ENCODE measurements at places on chromosomes 1 and 21. TPM values are rescaled to one million over a fixed set of nuclear protein-coding genes. Genes with fewer than 3 reads are reported as not detected.

GRCh38 chr1:28099050-28099769 lies 10.8 kb upstream of the EYA3 start:
- DNase-seq: no peak

- no peak for DNase-seq
Observed at GRCh38 chr1:82177192-82177591, 376.5 kb downstream of the ADGRL2 start.

- no peak for DNase-seq
Observed at GRCh38 chr1:164565357-164565756, 6.4 kb downstream of the PBX1 start.

DNA sequence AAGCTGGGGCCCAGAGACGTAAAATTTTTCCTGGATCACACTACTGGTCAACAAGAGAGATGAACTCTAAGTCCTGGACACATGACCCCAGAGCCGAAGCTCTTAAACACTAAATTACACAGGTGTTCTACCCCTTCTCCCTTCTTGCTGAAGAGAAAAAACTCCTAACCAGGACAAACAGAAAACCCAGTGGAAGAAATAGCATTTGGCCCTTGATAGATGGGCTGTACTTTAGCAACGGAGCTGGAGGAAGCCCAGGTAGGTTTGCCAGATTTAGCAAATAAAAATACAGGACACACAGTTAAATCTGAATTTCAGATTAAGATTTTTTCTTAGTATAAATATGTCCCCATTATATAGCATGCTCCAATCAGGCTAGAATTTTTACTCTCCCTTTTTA lies 72.7 kb downstream of the DIRAS3 start:
- no peak for DNase-seq

DNA sequence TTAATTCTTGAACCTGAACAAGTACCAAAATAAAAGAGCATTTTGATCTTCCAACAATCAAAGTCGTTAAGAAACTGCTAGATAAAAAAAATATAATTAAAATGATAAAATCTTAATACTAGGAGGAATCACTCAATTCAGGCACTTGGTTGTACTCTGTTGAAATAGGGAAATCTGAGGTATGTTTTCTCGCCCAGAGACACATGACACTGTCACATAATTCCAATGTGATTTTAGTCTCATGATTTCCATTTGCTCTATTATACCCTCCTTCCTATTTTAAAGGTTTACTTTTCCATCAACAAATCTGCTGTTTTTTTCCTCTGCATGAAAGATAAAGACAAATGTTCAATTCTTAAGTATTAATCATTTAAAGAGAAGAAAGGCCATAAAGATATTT lies 97.6 kb downstream of the ZZZ3 start:
- DNase-seq: no peak

DNA sequence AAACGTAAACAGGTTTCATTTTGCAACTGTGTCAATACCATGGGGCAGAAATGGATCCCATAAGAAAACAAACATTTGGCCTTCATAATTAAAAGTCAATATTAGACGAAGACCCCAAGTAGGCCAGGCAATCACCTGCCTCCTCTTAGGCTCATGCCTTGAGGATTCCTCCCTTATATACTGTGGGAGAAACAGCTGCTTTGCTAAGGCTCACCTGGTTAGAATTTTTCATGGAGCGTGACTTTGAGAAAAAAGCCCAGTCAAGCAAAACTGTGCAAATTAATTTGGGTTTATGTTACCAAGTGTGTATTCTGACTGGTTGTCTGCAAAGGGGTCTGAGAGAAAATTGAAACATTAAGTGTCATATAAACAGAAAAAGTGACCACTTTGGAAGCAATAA lies 605.3 kb upstream of the USP24 start:
- DNase-seq: no peak

DNA sequence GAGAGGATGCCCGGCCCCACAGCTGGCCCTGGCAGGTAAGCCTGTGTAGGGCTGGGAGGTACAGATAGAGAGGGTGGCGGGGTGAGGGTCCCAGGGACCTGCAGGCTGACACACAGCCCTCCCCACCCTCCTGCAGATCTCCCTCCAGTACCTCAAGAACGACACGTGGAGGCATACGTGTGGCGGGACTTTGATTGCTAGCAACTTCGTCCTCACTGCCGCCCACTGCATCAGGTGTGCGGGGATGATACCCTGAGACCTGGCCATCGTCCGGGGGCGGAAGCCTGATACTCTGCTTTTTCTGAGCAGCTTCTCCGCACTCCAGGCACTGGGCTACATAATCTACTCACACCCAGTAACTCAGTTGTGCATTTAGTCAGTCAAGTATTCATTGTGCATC lies 2.1 kb downstream of the CTRC start:
- no peak for DNase-seq

DNA sequence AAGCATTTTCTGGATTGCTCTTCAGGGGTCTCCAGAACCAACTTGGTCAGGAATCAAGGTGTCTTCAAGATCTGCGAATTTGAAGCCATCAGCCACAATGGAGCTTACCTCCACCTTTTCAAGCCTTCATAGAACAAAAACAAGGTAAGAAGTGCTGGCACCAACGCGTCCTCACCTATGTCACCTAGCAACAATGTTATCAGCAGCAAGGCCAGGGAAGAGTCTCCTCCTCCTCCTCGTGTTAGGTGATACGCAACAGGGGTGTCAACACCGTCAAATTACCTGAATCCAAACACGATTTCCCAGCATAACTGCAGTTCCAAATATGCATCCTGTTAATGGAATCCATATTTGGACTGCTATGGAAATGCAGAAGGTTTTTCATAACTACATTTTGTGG lies 4.1 kb upstream of the TIAM1 start:
- DNase-seq: no peak

DNA sequence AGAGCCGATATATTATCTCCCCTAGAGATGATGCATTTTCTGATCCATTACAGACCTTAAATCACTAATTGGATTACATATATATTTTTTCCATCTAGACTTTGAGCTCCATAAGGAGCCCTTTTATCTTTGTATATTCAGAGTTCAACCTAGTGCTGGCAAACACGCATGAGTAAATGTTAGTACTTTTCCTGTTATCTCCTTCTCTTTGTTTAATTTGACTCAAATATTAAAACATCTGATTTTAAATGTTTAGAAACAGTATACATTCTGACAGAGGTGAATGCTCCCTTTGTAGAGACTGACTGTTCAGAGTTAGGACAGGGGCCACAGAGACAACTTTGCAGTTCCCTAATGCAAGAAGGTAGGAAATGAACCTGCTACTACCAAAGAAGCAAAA lies 37.1 kb downstream of the EIF2B3 start:
- DNase-seq: no peak

DNA sequence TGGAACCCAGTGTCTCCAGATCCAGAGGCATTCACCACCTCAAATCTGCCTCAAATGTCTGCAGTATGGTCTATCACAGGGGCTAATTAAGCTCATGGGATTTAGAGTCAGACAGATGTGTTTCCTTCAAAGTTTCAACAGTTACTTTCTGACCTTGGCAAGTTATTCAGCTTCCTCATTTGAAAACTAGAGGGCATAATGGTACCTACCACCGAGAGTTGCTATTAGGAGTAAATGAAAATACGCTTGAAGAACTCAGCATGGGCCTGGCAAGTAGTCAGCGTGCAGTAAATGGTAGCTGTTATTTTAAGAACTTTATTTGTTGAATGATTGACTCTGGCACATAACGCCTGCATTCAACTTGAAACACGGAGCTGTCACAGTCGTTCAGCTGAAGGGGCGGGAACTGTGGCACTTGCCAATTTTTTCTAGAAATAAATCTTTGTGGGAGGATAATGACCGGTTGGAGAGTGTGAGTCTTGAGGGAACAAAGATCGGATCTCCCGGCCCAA lies 1.2 kb upstream of the CAP1 start:
- no peak for DNase-seq

DNA sequence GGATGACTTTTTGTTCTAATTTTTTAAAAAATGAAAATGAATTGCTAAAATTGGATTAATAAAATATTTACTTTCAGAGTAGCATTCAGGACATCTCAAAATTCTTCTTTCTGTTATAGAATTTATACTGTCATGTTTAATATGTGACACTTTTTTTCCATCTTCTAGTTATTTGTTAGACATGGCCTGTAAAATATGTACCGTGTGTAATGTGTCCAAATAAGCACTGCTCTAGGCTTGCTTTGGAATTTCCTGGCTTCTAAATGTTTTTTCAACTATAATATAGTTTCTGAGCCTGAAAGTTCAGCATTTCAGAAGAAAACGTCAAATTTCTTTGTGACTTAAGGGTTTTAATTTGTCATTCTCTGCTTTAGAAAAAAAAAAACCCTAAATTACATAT lies 243.6 kb downstream of the DNM3 start:
- no peak for DNase-seq

DNA sequence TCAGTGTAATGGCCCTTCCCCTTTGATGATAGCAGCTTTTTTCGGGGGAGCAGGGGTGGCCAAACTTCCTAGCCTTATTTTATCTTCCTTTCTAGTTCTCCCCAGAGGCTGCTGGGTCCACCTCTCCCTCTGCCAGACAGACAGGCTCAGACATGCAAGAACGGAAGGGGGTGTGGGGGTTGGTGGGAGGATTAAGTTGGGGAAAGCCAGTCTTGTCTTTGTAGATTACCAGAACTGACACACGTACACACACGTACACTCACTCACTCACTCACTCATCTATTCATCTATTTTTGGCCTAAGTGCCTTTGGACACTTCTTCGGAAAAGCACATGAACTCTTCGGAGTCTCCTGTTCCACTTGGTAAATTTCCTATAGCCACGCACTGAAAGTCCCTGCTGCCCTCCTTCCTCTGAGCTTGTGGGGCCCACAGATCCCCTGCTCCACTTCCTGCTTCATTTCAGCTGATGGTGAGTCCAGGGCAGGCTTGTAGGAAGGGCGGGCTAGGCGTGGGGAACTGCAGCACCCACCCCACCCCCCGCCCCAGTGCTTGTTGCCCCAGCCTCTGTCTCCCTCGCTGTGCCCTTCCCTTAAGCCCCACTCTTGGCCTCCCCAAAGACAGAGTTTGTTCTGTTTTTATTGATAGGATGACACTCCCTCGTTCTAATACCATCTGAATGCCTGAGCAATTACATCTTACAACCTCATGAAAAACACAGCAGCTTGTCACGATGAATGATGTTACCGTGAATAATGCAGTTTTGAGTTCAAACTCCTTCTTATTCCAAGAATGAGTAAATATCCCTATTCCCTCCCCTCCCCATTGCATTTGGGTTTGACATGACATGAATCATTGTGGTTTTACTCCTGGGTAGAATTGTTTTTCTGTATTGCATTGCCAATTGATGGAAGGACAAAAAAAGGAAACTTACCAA lies 60.7 kb upstream of the ATP5PO start:
- no peak for DNase-seq

- DNase-seq: no peak
Observed at GRCh38 chr1:214329470-214330220, 48.7 kb downstream of the SMYD2 start.

- DNase-seq: no peak
Observed at GRCh38 chr1:21956720-21957552, 19.8 kb upstream of the HSPG2 start.

DNA sequence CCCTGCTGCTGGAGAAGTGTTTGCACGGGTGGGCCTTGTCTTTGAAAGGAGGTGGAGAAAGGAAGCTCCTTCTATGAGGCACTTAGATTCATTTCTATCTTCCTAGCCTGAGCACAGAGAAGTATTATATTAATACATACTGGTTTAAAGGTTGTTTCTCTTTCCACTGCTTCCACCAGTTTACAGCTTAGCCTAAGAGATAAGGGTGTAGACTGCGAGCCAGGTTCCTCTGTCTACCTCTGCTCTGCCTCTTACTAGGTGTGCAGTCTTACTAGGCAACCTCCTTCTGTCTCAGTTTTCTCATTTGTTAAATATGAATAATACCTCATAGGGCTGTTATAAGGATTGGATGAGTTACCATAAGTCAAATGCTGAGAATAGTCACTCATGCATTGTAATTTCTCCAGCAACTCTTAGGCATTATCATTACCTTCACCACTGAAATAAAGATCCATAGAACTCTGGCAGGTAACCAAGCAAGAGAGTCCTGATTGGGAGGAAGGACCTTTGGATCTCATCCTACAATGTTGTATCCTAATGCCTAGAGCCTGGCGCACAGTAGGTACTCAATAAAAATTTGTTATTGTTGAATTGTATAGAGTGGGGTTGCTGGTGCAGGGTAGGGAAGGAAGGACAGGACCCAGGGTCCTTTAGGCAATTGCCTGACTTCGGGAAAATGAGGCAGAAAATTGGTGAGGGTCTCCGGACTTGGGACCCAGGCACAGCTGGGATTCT lies 95.1 kb downstream of the TBX19 start:
- DNase-seq: no peak

- no peak for DNase-seq
Observed at GRCh38 chr1:85022700-85023099, 25.6 kb downstream of the MCOLN3 start.

GRCh38 chr21:45255381-45256020 lies 32.2 kb downstream of the POFUT2 start:
- no peak for DNase-seq

DNA sequence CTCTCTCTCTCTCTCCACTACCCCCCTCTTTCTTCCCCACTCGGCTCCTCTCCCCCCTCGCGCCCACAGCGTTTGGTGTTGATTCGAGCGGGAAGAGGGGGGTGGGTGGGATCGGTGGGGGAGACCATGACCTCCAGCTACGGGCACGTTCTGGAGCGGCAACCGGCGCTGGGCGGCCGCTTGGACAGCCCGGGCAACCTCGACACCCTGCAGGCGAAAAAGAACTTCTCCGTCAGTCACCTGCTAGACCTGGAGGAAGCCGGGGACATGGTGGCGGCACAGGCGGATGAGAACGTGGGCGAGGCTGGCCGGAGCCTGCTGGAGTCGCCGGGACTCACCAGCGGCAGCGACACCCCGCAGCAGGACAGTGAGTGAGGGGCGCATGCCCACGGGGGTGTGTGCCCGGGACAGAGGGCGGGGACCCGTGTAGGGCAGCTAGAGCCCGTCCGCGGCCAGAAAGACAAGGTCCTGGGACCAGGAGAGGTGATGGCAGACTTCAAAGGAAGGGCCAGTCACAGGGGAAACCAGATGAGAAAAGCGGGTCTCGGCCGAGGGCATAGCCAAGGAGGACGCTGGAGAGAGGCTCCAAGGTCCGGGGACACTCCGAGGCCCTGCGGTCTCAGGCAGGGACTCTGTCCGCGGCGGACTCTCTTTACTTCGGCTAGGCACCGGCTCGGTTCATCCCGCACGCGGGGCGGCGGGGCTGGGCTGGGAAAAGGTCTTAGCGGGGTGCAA lies at the start of gene PRRX1:
TSS of gene PRRX1 (plus strand) at position 39 of the 735 bp plus-strand sequence. CDS start at position 127, 88 bp downstream.
- DNase-seq: no peak

Gene TEX38
- not detected for total RNA-seq

Gene LCA5L
- 2.2 TPM for total RNA-seq

Gene C1QB
- 122 TPM for total RNA-seq

Gene GNAI3
- 7.0 TPM for total RNA-seq

Gene PTGFR
- 57.2 TPM for total RNA-seq

Gene TFF2
- total RNA-seq: not detected

Gene S100B
- 1,180 TPM for total RNA-seq

Gene YTHDF2
- 51.8 TPM for total RNA-seq

Gene BSND
- total RNA-seq: not detected
